ENCODE measurements at places on chromosomes 11 and 22.

DNA sequence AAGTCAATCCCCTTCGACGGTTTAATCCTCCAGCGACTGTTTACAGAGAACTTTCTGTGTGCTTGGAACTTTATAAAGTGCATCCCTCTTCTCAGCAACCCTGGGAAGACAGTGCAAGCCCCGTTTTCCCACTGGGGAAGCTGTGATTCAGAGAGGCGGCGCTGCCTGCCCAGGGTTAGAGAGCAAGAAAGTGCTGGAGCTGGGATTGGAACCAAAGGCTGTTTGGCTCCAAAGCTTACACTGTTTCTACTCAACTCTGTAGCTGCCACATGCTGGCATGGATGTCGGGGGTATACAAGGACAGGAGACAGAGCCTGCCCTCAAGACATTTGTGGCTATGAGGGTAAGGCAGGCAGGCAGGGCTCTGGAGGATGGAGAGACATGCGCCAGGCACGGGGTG lies 13.0 kb downstream of the FBLN1 start:
- DNase-seq: no peak

DNA sequence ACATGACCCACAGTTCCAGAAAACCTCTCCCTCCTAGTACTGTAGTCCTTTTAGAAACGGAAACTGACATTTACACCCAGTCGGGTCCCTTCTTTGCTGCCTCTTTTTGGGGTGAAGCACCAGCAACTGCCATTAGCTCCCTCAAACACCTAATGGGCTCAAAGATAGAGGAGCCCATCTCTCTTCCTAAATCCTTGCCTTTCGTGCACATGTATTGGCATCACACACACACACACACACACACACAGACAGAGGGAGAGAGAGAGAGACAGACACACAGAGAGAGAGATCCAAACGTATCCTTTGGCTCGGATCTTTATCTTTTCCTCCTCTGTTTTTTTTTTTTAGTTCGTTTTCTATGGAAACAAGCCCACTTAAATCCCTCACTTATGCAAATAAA lies 716 bp downstream of the GRM5 start:
- DNase-seq: no peak

GRCh38 chr22:39999144-39999757 lies 4.5 kb downstream of the FAM83F start:
- peak; percentile 60 for DNase-seq

GRCh38 chr11:128544471-128545051 lies 42.8 kb downstream of the ETS1 start:
- no peak for DNase-seq

- peak; percentile 54 for DNase-seq
These were observed 66.1 kb downstream of the MYO7A start for GRCh38 chr11:77193911-77194830.

DNA sequence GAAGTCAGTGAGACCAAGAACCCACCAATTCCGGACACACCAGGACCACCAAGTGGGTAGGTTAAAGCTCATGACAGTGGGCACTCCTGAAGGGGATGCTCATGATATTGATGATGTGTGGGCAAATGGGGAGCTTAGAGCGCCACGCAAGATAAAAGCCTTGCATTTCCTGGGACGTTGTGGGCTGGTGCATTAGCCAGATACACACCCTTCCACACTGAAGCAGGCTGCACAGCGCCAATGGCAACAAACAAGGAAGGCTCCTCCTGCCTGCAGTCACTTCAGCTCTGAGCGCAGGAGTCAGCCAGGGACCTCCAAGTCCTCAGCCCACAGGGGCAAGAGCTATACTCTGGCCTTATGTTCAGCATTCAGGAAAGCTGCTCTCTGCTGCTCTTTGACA lies 20.6 kb downstream of the TMEM218 start:
- no peak for DNase-seq

DNA sequence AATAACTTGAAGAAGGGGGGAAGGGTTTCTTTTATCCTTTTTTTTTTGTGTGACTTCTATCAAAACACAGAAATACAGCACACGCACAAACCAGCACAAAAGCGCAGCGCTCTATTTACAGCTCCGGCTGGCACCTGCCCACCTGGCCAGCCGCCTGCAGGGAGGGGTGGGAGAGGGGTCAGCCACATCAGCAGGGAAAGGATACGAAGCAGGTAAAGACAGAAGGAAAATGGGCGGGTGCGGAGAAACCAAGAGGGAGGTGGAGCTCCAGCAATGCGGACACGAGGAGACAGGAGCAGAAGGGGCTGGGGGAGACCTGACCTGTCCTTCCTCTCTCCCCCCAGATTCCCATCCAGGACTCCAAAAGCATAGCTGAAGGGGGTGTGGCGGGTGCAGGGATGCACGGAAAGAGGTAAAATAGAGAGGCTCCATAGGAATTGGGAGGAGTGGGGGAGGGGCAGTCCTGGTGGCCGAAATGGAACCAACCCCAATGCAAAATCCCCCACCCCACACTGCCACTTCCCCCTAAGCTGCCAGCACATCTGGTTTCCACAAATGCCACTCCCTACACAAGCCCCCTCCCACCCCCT lies 14.1 kb downstream of the CXCR5 start:
- no peak for DNase-seq

GRCh38 chr11:93821617-93822016 lies 28.8 kb downstream of the VSTM5 start:
- no peak for DNase-seq

DNA sequence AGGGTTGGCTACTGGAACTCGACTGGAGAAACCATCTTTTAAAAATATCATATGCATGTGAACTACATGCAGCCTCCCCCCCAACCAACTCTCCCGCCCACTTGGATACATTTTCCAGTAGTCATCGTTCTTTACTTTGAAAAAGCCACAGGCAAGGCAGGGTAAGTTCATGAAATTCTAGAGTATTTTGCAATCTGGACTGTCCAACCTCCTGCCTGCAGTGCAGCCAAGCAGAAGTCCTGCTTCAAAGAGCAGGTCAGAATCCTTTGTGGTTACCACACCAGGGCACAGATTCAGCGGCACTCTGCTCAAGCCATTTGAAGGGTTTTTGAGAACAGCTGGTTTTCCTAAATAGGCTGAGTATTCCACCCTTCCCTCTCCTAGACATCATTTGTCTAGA lies 12.1 kb downstream of the ELF5 start:
- peak; percentile 64 for DNase-seq

GRCh38 chr22:40588726-40589125 lies 47.8 kb downstream of the MRTFA start:
- DNase-seq: peak; percentile 48

- DNase-seq: no peak
These were observed 78.9 kb upstream of the CRYBB3 start for GRCh38 chr22:25120761-25121212.

Data from NB4 (cell line).